ENCODE measurements at places on chromosomes 1 and 21.

DNA sequence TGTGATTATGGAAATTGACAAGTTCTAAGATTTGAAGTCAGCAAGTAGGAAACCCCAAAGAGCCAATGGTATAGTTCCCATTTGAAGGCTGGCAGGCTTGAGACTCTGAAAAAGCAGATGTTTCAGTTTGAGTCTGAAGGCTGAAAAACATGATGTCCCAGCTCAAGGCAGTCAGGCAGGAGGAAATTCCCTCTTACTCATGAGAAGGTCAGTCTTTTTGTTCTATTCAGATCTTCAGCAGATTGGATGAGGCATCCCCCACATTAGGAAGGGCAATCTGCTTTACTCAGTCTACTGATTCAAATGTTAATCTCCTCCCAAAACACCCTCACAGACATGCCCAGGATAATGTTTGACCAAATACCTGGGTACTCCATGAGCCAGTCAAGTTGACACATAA is 372.5 kb upstream of the ST6GALNAC5 start:
- DNase-seq, result no peak

DNA sequence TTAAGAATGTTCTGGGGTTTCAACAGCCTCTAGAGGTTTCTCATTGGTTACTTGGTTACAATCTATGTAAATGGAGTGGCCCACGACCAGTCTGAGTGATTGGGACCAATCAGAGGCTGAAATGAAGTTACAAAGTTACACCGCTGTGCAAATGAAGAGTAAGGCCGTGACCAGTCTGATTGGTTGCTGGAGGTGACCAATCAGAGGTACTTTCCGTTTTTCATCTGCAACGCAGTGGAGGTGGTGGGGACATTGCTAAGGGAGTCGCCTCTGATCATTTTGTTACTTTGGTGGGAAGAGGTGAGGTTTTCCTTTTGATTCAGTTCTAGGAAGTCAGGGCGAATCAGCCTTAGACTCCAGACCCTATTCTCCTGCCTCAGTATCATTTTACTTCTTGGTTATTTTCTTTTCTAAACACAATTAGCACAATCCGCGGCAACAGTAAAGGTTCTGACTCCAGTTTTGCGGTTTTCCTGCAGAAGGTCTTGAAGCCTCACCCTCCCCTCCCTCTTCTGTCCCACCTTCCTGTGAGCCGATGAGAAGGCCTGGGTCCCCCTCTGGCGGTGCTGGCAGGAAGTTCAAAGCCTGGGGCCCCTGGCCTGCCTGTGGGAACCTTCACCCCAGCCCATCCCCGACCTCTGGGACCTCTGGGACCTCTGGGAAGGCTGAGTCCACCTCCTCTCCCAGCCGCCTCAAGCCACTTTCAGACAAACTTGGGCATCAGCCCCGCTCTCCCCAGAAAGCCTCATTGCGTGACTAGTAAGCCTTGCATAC is 38.7 kb upstream of the TTC34 start:
- no peak for DNase-seq

- no peak for DNase-seq
Measured at GRCh38 chr1:21736876-21737275, 46.1 kb downstream of the USP48 start.

GRCh38 chr1:154996966-154997701 is 3.7 kb downstream of the LENEP start:
- no peak for DNase-seq

DNA sequence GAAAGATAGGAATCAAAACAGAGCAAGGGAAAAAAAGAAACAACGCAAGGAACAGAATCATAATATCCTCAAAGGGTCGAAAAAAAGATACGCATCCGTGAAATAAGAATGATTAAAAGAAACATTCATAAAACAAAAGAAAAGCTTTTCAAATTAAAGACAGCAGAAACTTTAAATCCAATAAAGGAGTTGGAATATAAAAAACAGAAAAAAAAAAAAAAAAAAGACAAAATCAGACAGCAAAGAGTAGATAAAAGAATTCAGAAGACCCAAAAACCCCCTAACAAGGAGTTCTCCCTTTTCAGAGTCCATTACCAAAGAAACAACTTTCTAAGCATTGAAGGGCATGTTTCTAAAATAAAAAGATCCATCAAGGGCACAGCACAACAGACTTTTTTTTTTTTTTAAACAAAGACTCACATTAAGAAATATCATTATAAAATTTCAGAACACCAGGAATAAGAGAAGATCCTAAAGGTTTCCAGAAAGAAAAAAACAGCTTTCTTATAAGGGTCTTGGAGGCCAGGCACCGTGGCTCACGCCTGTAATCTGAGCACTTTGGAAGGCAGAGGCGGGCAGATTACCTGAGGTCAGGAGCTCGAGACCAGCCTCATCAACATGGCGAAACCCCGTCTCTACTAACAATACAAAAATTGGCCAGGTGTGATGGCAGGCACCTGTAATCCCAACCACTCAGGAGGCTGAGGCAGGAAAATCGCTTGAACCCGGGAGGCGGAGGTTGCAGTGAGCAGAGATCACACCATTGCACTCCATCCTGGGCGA is 44.7 kb downstream of the ENAH start:
- no peak for DNase-seq

DNA sequence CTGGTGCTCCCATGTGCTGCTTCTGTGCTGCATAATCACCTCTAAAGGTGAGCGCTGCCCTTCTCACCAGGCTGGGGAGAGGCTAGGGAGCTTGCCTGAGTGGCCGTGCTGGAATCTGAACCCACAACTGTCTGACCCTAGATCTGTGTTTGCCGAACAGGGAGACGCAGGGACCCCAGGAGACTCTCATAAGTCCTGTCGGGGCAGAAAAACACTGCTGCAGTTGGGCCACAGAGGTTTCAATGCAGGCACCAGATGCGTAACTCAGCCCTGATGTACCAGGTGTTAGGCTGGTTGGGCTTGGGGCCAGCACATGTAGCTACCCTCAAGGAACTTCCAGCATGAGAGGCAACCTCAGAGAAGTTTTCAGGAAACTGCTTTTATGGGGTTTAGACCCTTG is 49.5 kb upstream of the DMRTB1 start:
- DNase-seq, result no peak

DNA sequence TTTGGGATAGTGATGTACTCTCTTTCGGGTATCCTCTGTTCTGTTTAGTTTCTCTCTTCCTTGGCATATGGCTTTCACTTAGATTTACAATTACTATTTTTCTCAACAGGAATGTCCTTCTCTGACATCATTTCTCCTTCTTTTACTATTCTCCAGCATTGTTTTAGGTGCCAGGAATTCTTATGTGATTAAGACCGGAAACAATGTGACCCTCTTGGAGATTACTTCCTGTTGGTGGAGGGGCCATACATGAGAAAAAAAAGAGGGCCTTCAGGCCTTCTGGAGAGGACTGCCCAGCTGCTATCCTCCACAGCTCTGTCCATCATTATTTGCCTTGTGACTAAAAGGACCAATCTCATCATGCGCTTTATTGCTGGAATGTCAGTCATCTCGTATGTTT is 50.4 kb upstream of the ADAMTS5 start:
- no peak for DNase-seq

- no peak for DNase-seq
Measured at GRCh38 chr1:11283151-11283550, 10.2 kb downstream of the UBIAD1 start.

- no peak for DNase-seq
Measured at GRCh38 chr1:42933610-42934491, 24.8 kb downstream of the SLC2A1 start.

DNA sequence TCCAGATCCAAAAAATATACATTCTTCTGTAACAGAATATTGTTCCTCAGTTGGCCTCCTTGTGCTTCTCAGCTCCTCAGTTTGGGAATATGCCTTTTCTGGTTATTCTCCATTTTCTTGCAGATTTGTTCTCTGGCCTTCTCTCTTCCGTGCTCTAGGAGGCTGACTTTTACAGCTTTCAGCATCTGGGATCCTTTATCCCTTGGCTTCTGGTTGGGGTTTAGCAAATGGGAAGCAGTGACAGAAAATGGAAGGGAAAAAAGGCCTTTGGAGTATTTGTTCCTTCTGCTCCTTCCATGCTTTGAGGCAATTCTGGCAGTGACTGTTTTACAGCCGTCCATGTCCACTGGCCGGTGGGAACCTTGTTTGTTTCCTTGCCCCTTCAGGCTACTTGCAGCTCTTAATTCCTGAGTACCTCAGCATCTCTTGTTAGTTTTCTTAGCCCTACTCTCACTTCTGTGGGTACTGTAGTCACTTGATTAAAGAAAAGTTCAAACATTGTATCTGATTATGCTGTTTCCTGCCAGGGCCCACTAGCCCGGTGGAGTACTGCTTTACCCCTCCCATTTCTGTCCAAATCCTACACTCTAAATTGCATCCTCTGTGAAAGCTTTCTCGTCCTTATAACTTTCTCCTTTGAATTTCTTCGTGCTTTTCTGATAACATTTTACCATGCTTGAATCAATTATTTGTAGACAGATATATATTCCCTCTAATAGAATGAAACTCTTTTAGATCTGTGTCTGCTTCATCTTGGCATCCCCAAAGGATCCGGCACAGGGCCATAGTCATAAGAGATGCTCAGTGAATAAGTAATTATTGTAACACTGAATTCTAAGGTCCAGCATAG is 118.2 kb downstream of the OSBPL9 start:
- DNase-seq, result no peak

- DNase-seq, result no peak
Measured at GRCh38 chr1:203199816-203200571, 13.5 kb upstream of the CHI3L1 start.

GRCh38 chr1:50705041-50705440 is 255.0 kb downstream of the FAF1 start:
- no peak for DNase-seq

- DNase-seq, result no peak
Measured at GRCh38 chr1:227391879-227392278, 73.6 kb upstream of the CDC42BPA start.

DNA sequence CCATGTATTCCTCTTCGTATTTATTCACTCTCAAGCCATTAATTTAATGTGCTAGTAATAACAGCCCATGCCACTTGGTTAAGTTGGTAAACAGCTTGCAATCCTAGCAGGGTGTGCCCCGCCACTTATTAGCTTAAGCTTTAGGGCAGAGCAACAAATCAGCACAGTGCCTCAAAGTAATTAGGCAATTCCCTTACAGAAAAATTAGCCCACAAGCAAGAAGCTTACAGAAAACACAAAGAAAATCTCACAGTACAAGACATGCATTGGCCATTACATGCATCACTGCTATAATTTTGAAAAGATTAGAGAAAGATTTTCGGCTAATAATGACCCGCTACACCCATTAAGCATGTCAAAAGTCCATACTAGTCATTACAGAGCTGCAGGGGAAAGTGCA is 47.6 kb downstream of the TGFB2 start:
- no peak for DNase-seq

DNA sequence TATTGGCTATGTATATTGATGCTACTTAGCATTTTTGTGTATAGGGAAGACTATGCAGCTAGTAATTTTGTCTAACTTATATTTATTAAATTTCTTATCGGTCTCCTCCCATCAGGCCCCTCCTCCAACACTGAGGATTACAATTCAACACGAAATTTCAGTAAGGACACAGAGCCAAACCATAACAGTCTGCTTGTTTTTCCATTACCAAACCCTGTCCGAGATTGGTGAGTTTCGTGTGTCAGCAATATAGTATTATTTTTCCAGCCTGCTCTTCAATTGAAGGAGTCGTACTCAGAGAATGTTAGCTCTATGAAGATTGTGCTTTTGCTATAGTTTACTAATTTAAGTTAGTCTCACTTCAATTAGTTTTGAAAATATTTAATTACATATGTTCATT is 1495.3 kb downstream of the MRPL39 start:
- DNase-seq, result no peak

- no peak for DNase-seq
Measured at GRCh38 chr1:70554341-70554740, 143.3 kb downstream of the CTH start.

GRCh38 chr1:224308064-224308463 is 21.9 kb downstream of the NVL start:
- no peak for DNase-seq

DNA sequence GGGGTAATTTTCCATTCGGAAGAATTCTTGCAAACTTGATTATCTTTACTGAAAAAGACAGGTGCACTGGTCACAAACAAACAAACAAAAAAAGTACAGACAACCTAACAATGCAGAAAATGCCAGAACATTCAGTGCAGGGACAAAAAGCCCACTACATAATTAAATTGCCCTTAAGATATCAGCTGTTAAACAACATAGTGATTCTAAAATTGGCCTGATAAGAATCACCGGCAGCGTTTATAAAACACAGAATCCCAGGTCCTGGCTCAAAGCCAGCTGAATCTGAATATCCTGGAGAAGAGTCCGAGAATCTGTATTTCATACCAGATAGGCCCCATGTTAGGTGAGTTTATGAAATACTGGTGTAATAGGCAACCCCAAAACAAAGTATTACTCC is 6.1 kb downstream of the PLPP3 start:
- DNase-seq, result no peak

DNA sequence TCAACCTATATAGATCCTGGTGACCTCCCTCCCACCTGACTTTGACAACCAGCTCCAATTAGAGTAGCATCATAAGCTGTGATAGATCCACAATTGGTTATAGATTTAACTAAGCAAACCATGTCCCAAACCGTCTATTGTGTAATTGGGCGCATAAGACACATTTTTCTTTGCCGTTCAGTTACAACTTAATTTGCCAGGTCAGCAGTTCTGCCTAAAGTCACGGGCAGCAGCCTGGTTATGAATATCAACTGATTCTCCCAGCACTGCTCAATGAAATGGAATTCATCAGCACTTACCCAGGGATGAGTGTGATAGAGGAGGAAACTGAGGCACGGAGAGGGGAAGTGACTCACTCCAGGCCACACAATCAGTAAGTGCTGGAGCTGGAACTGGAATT is 73.4 kb downstream of the KLHDC7A start:
- DNase-seq, result no peak

- no peak for DNase-seq
Measured at GRCh38 chr1:40998668-40999067, 19.2 kb downstream of the CTPS1 start.

- DNase-seq, result no peak
Measured at GRCh38 chr1:51526248-51526647, 7.2 kb upstream of the EPS15 start.

- no peak for DNase-seq
Measured at GRCh38 chr1:1425426-1425752, 4.3 kb upstream of the ANKRD65 start.

- no peak for DNase-seq
Measured at GRCh38 chr1:17027403-17027802, 15.7 kb upstream of the ATP13A2 start.

GRCh38 chr1:90778486-90778885 is 61.4 kb upstream of the BARHL2 start:
- DNase-seq, result no peak

- no peak for DNase-seq
Measured at GRCh38 chr1:40924767-40925166, 54.7 kb upstream of the CTPS1 start.

- DNase-seq, result no peak
Measured at GRCh38 chr1:12505231-12505630, 112.8 kb downstream of the DHRS3 start.

- DNase-seq, result no peak
Measured at GRCh38 chr1:23577056-23578004, 18.0 kb upstream of the ID3 start.

DNA sequence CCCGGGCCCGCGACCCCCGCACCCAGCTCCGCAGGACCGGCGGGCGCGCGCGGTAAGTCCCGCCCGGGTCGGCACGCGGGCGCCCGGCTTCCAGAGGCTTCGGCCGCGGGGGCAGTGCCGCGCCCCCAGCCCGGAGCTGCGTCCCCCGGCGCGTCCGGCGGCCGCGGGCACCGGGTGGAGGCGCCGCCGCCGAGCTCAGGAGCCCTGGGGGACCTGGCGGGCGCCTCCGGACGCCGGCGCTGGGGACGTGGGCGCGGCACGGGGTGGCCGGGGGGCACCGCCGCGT is 227 bp downstream of the NBL1 start:
- DNase-seq, result no peak
